ENCODE measurements at places on chromosomes 1 and 21.

- DNase-seq, result no peak
Observed at GRCh38 chr1:202852163-202852904, 36.6 kb downstream of the RABIF start.

GRCh38 chr1:162107911-162108310 lies 38.4 kb downstream of the NOS1AP start:
- DNase-seq, result no peak

- no peak for DNase-seq
Observed at GRCh38 chr1:32349211-32349708, 13.0 kb downstream of the FAM229A start.

DNA sequence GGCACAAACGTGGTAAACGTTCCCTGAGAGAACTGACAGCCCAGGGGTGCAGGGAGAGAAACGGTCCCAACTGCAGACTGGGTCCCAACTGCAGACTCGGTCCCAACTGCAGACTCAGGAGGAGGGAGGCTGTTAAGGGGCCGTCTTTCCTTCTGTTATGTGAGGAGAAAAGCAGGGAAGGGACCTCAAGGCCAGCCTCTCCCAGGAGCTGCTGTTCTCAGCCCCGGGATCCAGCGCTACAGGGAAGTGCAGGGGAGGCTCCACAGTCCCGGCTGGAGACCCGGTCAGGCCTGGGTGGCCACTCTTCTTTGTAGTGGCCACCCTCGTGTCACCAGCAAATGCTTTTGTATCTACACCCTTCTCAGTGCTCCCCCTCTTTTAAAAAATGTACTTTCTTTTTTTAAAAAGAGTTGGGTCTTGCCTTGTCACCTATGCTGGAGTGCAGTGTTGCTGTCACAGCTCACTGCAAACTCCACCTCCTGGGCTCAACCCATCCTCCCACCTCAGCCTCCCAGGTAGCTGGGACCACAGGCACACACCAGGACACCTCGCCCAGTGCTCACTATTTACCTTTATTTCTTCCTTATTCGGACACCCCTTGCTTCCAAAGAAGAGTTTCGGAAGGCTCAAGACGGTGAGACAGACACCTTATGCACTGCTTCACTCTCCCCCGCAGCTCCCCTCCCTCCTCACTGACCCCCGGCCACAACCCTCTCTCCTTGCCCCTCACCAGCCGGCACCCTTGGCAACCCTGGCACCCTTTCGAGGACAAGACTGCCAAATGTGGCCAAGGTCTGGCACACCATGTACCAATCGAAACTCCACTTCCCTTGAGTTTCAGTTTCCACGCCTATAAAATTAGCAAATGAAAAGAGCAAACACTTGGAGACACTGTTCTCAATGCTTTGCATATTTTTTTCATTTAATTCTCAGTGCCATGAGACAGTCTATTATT lies 21.8 kb downstream of the CAPN2 start:
- DNase-seq, result no peak

GRCh38 chr1:27575840-27576331 lies 28.1 kb downstream of the AHDC1 start:
- no peak for DNase-seq

GRCh38 chr1:151510614-151510956 lies 602 bp upstream of the CGN start:
- DNase-seq, result no peak

DNA sequence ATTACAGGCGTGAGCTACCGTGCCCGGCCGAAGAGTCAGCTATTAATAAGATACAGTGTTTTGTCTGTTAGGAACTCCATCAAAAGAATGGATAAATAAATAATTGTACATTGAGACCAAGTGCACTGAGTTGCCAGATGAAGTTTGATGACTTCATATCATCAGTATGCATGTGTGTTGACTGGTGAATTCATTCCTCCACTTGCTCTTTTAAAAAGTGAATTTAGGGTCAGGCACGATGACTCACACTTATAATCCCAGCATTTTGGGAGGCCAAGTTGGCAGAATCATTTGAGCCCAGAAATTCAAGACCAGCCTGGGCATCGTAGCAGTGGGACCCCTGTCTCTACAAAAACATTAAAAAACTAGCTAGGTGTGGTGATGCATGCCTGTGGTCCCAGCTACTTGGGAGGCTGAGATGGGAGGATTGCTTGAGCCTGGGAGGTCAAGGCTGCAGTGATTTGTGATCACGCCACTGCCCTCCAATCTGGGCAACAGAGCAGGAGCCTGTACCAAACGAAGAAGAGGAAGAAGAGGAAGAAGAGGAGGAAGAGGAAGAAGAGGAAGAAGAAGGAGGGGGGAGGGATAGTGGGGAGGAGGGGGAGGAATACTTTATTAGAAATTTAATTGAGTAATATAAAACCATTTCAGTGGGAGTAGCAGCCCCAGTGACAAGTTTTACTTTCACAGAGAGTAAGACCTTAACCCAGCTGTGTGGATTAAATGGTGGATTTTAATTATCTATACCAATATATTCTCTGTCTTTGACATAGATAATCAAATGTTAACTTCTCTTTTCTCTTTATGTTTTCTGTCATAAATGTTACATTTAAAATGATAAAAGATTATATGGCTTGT lies 74.9 kb downstream of the CCDC18 start:
- DNase-seq, result no peak

DNA sequence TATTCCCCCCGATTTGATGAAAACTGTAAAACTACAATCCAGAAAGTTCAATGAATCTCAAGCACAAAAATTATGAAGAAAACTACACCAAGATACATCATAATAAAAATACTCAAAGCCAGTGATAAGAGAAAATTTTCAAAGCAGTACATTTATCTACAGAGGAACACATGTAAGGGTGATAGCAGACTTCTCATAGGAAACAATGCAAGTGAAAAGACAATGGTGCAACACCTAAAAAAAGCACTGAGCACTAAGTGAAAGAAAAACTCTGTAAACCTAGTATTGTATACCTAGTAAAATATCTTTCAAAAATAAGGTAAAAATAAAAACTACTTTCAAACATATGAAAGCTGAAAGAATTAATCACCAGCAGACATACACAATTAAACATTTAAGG lies 76.1 kb upstream of the IRF2BP2 start:
- DNase-seq, result no peak

- DNase-seq, result no peak
Observed at GRCh38 chr1:77948841-77949424, 29.9 kb downstream of the FUBP1 start.

- DNase-seq, result no peak
Observed at GRCh38 chr21:45253633-45254459, 33.8 kb downstream of the POFUT2 start.

DNA sequence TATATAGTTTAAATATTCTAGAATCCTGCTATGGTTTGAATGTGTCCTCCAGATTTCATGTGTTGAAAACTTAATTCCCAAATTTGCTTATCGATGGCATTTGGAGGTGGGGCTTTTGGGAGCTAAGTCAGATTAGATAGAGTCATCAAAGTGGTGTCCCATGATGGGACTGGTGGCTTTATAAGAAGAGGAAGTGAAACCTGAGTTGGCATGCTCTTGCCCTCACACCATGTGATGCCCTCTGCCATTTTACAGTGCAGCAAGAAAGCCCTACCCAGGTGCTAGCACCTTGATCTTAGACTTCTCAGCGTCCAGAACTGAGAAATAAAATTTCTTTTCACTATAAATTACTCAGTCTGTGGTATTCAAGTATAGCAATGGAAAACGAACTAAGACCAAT lies 111.3 kb downstream of the TGFB2 start:
- no peak for DNase-seq

DNA sequence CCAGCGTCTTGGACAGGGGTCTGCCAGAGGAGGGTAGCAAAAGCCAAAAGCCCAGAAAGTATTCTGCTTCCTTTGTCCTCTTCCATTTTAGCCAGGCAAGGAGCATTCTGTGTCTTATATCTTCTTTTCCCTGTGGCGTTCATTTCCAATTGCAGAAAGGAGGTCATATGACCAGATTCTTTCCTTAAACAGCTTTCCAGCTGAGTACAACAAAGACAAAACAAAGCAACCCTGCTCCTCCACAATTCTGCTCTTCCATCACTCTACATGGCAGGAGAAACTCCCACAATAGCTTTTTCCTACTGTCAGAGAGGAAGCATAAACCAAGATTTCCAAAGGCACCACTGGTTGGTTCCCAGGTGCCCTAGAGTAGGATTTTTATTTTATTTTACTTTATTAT lies 19.7 kb downstream of the ENSA start:
- DNase-seq, result no peak

DNA sequence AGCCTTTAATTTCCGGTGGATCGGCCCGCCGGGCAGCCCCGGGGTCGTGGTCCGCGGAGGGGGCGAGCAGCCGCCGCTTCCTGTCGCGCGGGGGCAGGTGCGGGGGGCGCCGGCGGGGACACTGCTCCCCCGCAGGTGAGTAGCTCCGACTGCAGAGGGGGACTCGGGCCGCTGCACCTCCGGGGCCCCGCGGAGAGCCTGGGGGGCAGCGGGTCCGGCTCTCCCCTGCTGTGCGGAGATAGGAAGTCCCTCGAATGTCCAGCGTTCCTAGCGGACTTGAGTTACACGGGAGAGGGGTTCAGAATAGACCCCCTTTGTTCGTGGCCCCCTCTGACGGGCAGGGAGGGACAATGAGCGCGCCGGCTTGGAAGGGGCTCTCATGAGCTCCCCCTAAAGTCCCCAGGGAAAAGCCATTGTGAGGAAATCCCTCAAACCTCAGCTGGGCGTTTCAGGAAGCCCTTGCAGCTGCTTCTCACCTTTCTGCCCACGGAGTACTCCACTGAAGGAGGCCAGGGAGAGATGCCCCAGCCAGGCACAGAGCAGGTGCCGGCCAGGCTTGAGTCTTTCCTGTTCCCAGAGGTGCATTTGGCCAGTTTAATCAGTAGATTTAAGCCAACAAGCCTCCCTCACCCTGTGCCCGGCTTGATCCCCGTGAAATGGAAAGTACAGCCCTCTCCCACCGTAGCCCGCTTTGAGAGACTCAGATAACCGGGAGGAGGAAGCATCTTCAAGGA lies 925 bp downstream of the PDE9A start:
- no peak for DNase-seq

GRCh38 chr1:160402001-160402795 lies 1.8 kb downstream of the VANGL2 start:
- no peak for DNase-seq

- DNase-seq, result no peak
Observed at GRCh38 chr1:242318140-242318539, 206.4 kb downstream of the PLD5 start.

DNA sequence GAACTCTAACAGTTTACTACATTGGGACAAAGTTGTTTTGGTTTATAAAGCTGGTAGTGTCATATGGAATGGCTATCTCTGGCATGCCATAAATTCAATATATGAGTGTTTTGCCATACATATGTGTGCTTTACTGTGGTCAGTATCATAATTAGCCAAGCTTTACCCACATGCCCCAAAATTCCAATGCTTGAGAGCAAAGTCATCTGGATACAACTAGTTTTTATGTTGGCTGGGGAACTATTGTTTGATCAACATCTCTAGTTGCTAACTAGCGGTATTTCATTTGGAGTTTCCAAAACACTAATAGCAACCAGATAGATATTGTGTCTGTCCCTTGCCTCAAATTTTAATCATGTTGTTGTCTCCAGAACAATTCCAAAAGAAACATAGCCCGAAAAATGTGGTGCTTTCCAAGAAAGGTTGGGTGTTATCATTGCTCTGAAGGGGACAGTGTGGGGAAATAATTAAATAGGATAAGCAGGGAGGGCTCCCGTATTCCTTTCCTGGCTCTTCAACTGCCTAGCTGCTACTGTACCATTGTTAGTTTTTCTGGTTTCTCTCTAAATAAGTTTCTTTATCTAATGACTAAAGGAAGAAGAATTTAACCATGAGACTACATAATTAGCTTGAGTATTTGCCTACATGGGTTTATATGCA lies 136.1 kb downstream of the TGFB2 start:
- DNase-seq, result no peak

DNA sequence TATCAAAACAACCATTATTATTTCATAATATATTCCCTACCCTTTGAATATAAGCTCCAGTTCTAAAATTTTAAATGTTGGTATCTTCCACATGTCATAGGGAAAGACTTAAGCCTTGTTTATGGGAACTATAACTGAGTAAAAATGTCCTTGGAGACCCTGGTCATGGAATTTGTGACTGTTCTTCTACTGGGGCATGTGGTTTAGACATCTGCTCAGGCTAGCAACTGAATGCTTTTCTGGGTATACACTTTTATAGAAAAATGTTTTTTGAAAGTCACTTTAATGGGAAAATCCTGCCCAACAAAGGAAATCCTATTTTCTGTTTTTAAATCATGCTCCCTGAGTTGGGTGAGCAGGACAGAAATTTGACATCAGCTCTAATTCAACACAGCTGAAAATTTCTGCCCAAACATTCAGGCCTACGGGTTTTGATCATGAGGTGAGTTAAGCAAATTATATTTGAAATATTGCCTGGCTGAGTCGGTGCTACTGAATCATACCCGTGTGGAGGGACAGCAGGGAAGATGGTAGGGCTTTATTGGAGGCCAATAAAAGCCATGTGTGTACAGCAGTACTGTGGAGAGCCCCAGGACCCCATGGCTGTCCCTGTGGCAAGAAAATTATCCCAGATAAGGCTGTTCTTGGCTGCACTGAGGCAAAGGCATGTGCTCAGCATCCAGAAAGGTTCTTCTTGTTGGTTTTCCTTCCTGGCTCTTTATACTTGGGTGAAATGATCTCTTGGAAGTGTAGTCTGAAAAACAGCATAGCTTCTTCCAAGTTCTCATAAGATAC lies 391.8 kb downstream of the DISC1 start:
- DNase-seq, result no peak

Measured in cortex of kidney (tissue), 1 donor.